ENCODE measurements at places on chromosomes 13 and 19.
A peak's percentile ranks its signal among the peaks of the same experiment; 100 is the strongest.

DNA sequence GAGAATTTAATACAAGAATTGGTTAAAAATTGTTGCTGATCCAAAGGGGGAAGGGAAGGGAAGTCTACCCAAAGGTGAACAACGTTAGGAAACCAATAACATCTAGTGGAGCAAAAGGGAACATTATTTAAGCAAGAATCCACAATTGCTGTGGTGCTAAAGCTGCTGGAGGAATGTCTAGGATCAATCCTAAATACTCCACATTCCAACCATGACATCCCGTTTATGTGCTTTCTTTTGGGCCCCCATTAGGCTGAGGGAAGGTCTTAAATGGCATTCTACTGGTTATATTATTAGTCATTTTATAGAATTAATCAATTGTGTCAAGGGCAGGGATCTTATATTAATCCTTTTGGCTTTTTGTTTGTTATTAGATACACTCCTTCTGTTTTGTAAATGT is 39.9 kb upstream of the VWA8 start:
- DNase-seq = no peak

DNA sequence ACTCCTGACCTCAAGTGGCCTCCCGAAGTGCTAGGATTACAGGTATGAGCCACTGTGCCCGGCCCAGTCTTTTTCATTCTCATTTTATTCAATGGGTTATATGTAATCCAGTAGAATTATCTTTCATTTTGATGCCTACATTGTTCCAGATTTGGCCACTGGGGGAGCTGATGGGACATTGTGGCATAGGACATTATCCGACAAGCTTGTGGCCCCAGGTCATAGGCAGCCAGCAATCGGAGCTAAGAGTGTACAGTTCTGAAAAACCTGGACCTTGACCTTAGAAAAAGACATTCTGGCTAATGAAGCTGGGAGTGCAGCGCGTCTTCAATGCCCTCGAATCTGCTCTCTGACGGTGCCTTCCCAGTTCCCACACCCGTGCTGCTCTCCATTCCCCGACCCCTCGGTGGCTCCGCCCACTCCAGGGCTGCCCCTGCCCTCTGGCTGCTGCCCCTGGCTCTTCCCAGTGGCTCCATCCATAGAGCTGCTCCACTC is 108.7 kb downstream of the TEX29 start:
- DNase-seq = no peak

DNA sequence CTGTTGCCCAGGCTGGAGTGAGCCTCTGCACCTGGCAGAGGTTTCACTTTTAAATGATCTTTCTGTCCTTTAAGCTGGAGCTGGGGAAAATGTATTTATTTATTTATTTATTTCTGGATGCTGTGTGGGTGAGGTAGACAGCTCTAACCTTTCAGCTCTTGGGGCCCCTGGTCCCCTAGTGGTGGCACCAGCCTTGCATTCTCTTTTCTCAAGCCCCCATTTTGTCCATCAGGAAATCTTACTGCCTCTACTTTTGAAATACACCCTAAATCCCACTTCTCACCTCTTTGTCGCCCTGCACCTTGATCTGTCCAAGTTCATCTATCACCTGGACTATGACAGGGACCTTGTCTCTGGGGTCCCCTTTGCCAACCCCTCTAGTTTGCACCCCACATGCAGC is 2.1 kb upstream of the B9D2 start:
- DNase-seq = no peak

- peak; percentile 78 for DNase-seq
Measured at GRCh38 chr19:1248139-1248785, at the start of gene MIDN. Gene MIDN, plus strand, starts transcription at chr19:1248583. Its CDS starts 1,714 bp downstream, at chr19:1250297.

DNA sequence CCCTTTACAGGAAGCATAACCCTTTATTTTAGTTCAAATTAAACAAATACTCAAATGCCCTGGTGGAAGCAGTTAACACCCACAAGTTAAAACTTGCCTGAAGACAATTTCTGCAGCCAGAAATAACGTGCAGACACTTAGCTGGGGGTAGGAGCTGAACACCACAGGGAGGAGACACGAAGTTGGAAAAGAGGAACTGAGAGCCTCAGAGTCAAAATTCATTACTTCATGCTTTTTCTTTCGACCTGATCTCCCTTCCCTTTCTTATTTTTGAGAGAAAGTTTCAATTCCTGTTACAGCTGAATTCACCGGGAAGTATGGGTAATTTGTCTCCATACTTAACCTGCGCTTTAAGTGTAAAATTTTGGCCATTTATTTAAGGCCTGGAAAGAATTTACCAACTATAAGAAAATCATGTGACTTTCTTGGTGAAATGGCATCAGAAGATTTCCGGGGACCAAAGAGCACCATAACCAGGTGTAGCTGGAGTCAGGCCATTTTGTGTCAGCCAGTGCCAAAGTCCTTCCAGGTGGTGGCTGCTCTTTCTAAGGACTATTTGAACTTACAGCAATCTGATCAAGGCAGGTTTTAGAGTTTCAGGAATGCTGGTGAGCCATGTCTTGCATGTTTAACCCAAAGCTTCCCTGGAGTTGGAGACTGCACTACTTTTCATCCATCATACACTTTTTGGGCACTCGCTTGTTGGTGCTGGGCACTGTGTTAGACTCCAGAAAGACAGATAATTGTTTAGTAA is 46.5 kb upstream of the RCBTB2 start:
- DNase-seq = no peak

- DNase-seq = no peak
Measured at GRCh38 chr13:43574605-43575004, 212.2 kb downstream of the ENOX1 start.

- peak; percentile 62 for DNase-seq
Measured at GRCh38 chr13:43783820-43784219, 3.0 kb downstream of the ENOX1 start.

GRCh38 chr19:44164327-44164672 is 600 bp upstream of the ZNF226 start:
- DNase-seq = no peak
